ENCODE measurements at places on chromosomes 1 and 21.

- DNase-seq, result no peak
Measured at GRCh38 chr1:77313491-77313890, 31.7 kb downstream of the AK5 start.

GRCh38 chr1:34532113-34532512 is 222.7 kb upstream of the GJB5 start:
- no peak for DNase-seq

DNA sequence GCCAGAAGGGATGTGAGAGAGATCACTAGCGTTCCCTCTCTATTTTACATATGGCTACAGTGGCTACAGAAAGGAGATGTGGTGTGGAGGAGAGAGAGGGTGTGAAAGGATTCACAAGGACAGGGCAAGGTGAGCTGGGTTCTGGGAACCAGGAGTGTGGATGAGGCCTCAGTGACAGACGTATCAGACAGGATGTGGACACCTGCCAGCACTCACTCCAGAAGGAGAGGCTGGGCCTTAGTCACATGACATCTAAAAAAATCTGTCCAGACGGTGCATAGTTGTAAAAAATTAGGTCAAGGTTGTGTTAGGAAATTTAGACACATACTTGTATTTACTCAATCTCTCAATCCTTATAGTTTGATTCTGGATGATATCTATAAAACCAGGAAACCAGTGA is 10.6 kb downstream of the TRIM67 start:
- DNase-seq, result no peak

DNA sequence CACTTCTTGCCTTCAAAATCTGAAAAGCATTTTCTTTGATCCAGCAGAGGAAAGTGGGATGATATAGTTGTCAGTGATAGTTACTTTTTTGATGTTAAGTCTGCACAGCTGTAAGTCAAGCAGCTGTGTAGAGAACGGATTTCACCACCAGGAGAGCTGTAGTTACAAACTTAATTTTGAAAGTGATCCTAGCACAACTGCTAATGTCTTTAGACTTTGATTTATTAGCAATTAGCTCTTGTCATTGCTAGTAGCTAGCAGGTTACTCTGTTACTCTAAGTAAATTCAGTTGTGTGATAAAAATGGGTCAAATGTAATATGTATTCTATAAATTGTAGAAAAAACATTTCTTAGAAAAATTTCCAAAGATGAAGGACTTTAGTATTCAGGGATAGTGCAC is 46.0 kb downstream of the ALG6 start:
- DNase-seq, result no peak

- no peak for DNase-seq
Measured at GRCh38 chr1:211192227-211192626, 58.3 kb upstream of the KCNH1 start.
